ENCODE measurements at places on chromosomes 2 and 18.

GRCh38 chr2:73700661-73701447, 36.3 kb downstream of the TPRKB start:
- DNase-seq = no peak

DNA sequence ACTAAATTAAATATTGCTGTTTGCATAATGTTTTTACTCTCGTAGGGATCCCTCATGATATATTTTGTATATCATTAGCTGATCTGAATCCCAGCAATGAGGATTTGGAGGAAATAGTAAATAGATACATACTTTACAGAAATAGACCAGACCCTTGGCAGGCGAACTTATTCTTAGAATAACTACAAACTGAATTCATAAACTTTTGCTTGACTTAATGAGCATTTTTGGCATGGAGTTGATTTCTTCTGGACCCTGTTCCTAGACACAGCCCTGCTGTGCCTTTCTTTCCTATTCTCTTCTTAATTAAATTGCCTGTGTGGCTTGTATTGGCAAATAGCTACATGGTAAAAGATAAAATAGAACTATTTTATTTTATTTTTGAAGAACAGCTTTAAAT, 145.9 kb downstream of the GREB1L start:
- DNase-seq = no peak

DNA sequence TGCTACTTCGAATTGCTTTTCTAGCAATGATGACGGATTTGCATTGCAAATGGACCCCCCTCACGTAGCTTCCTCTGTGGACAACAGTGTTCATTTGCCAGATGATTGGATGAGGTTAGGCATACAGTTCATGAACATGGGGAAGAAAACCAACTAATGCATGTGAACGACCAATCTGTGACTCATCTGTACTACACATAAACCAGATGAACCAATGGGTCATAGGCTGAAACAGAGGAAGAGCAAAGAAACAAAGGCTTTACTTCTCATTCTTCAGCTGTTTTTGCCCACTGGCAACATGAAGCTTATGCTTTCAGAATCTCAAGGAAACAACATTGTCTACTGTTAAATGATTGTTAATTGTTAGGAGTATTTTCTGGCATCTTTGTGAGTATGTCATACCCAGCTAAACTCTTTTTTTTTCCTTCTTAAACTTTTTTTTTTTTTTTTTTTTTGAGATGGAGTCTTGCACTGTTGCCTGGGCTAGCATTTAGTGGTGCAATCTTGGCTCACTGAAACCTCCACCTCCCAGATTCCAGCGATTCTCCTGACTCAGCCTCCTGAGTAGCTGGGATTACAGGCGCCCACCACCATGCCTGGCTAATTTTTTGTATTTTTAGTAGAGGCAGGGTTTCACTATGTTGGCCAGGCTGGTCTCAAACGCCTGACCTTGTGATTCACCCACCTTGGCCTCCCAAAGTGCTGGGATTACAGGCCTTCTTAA, 35.5 kb downstream of the EFEMP1 start:
- DNase-seq = no peak

DNA sequence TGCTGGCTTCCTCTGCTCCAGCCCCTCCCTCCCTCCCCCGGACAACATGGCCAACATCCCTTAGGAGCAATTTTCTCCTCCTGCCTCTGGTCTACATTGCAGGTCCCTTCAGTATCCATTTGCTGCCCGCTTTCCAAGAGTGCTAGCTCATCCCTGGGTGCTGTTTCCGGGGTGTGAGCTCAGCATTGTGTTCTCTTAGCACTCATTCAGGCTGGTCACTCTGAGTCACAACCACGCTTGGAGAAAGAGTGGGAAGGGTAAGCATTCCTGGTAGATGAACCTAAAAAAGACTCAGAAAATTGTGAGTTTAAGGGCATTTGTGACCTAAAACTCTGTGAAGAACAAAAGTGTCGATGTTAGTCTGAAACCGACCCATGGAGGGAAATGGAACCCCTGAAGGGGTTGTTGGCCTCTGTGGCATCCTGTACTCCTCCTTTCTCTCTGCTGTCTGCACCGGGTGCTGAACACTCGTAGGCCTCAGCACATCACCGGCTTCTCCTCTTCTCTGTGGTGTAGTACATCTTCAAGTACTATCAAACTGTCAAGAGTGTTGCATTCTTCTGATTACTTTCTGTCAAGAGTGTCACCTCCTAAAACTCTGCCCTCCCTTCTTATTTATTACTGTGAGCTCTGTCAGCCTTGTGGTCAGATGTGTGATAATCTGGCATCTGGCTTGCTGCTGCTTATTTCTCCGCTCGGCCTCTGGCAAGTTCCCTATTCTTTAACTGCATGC, 73.0 kb downstream of the CTNNA2 start:
- no peak for DNase-seq

- no peak for DNase-seq
Observed at GRCh38 chr18:5196253-5197031, 615 bp downstream of the AKAIN1 start.

DNA sequence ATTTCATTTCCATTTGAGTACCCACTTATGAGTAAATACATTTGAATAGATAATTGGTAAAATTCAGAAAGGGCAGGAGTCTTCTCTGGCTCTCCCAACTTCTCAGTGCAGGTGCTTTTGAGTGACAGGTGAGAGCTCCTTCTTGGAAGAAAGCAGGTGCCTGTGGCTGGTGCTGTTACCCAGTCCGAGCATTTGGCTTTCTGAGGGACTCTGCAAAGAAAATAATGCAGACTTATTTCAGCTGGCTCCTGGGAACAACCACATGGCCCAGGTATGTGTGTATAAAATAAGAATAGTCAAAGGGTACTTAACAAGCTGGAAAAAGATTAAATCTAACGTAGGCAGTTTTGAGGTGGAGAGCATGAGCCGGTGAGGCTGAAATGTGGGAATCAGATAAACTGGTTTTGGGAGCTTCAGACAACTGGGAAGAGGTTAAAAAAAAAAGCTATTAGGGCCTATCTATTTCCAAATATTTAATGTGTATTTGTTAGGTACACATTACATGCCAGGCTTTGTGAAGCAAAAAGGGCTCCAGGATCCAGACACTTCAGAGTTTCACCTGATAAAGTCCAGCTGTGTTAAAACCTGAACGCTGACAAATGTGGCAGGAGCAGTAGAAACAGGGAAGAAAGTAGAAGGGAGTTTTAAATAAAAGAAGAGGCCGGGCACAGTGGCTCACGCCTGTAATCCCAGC, 20.6 kb downstream of the ZNF236 start:
- no peak for DNase-seq

DNA sequence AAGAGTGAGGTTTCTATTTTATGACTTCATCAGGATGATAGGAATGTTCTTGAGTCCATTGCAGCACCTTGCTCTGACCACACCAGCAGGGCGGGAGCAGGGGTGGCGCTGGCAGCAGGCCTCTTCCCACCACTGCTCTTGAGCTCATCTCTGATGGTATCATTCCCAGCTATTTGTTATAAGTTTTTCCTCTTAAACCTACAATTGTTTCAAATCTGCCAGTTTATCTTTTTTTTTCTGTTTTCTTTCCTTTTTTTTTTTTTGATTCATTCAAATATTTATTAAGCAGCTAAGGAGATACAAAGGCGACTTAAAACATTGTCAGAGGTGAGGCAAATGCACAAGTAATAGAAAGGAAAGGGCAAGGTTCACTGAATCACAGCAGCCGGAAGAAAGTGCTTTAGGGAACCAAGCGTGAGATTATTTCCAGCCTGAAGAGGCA, 28.7 kb downstream of the NIFK start:
- DNase-seq = no peak

DNA sequence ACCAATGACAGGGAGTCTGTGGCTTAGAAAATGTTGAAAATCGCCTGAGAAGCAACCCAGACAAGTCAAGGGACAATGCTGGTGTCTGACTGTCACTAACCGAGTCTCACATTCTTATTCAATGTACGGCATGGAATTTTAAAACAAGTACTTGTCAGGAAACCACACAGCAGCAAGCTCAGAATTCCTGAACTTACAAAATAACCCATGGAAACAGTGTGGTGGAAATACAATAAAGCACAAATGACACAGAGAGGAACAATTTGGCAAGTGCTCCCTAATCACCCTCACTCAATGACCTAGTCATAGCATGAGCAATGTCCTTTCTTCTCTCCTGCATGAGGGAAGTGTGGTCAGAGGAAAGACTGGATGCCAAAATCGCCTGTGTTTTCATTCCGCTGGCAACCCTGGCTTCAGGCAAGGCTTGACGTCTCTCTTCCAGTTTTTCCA, 154.0 kb downstream of the SATB2 start:
- DNase-seq = no peak

GRCh38 chr18:8133032-8133431, 476.2 kb upstream of the RAB12 start:
- DNase-seq = no peak

DNA sequence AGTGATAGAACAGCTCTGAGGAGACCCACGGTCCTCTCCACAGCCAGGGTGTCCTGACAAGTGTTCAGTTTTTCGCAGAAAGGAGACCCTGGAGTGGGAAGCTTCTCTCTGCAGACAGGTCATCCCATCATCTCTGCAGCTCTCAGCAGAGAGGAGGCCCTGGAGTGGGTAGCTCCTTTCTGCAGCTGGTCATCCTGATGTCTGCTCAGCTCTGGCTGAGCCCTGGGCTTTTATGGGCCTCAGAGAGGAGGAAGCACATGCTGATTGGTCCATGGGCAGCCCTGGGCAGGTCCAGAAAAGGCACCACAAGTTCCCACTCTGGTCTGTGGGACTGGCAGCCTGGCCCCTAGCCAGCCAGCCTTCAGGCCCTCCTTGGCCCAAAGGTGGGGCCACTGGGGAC, 72.3 kb upstream of the ST3GAL5 start:
- DNase-seq = no peak

DNA sequence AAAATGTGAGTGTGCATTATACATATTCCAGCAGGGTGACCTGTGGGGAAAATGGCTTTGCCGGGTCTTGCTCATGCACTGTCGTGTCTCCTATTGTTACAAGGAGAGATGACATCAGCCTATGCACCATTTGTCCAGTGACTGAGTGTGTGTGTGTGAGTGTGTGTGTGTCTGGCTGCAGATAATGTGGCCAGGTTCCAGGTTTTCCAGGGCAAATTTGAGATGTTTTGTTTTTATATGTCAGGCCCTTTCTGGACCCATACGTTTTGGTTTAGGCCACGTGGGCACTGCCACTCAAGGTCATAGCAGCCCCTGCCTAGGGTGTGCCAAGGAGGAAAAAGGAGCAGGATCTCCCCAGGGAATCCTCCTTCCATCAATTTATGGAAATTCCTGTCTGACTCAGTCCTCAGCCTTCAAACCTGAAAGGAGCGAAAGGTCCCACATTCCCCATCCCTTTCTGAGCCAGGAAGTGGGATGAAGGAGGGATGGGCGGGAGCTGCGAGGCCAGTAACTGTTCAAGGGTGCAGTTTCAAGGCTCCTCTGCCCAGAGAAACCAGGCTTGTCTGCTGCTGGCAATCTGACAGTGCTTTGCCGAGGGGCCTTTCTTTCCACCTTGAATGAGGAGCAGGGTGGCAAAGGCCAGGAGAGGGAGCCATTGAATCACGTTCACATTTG, 93.0 kb upstream of the SMAD2 start:
- peak; percentile 15 for DNase-seq

- no peak for DNase-seq
Observed at GRCh38 chr2:17036361-17036760, 370.7 kb upstream of the CYRIA start.

DNA sequence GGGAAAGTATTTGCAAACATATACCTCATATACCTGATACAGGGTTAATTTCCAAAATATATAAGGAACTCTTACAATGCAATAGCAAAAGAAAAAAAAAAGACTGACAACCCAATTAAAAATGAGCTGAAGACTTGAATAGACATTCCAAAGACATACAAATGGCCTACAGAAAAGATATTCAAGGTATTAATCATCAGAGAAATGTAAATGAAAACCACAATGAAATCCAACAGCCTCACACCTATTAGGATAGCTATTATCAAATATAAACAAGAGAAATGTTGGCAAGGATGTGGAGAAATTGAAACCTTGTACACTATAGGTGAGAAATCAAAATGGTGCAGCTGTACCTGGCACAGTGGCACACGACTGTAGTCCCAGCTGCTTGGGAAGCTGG, 25.7 kb downstream of the NR4A2 start:
- DNase-seq = no peak

DNA sequence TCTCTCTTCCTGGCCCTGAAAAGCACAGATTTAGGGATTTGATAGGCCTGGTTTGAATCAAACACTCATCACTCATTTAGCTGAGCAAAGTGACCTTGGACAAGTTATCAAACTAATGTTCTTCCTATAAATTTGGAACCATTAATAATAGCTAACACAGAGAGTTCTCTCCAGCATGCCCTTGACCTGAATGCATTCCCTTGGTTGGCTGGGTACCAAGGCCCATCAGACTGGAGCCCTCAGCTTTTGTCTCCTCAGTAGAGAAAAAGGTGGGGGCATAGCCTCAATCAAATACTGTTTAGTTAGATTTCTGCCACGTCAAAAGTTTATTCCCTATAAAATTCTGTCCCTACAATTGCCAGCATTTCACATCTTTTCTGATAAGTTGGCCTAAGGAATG, 13.8 kb upstream of the MRPL19 start:
- no peak for DNase-seq

DNA sequence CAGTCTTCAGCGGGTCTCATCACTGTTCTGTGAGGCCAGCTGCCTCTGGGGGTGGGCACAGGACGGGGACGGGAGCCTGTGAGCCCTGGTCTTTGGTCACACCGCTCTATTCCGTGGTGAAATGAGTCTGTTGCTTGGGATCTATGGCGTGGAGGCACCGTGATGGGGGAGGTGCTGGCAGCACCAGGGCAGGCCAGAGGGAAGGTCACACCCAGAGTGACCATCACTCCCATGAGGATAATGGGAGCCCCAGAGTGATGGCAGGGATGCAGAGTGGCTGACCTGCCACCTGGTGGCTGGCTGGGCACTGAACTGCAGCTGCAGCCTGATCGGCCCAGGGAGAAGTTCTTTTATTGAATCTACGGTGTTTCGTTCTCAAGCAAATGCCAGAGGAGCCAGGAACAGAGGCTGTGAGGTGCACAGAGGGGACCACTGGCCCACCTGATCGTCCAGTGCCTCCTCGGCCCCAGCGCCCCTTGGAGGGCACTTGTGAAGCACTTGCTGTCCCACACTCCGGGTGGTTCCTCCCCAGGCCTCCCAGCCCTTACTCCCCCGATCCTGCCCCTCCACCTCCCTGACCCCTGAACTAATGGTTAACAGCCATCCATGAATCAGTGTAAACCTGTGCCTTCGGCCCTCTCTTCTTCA, 17.9 kb downstream of the KCNIP3 start:
- DNase-seq = peak; percentile 13

DNA sequence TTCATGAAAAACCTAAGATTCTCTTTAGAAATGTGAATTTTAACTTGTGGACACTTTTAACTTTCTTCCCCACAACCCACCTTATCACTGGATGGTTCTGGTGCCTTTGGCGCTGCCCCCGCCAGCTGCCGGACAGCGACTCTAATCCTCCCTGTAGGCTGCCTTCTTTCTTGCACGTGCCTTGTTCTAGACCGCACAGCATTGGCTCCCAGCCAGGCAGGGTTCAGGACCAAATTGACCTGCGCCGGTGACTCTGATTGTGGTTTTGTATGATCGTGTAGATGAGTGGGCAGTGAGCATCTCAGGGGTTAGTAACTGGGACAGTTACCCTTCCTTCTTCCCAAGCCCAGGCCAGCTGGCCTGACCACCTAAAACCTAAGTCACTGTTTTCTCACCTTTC, 106.8 kb downstream of the ASAP2 start:
- DNase-seq = no peak
